Left forelimb (tissue), 1 donor: ENCODE measurements at places on chromosomes 12 and 14.

GRCh38 chr12:127455347-127456265 lies 811.4 kb upstream of the TMEM132C start:
- DNase-seq, result no peak

DNA sequence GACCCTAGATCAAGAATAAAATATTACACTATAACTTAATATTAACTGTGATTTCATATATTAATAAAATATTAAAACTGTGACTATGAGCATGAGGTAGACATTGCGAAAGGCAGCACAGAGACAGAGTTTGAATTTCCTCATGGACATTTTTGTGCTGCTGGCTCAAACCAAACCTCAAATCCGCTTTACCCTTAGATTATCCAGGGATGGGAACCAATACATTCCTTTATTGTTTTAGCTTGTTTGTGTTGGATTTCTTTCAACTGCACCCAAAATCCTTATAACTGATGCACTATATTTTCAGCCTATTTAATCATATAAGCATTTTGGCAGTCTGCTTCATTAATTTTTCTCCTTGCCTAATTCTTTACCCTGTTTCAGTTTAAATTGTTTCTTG lies 436.7 kb downstream of the ATP23 start:
- DNase-seq, result no peak

DNA sequence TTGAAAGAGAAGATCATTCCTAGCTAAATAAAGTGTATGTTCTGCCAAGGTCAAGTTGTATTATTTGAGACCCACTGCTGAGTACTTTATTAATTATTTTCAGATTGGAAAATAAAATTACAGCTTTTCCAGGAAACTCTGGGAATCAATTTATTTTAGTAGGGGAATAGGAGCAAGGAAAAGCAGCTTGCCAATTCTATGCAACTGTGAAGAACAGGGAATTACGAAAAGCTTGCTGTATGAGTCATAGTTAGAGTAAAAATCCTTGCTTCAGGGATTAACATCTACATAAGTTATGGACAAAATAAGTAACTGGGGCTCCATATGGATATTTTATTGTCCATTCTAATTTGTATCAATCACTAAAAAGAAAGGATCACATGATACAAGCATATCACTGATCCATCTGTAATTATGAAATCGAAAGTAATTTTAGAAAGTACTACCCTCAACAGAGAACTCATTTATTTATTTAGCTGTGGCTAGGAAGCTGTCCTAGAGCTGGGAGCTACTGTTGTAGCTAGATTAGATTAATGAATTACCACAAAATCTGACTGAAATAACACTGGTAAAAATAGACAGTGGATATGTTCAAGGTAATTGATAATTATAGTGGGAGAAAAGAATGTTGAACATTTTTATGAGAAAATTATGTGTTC lies 303.5 kb upstream of the NPAS3 start:
- no peak for DNase-seq

- no peak for DNase-seq
These were observed 479.4 kb upstream of the DCN start for GRCh38 chr12:91662021-91662420.

DNA sequence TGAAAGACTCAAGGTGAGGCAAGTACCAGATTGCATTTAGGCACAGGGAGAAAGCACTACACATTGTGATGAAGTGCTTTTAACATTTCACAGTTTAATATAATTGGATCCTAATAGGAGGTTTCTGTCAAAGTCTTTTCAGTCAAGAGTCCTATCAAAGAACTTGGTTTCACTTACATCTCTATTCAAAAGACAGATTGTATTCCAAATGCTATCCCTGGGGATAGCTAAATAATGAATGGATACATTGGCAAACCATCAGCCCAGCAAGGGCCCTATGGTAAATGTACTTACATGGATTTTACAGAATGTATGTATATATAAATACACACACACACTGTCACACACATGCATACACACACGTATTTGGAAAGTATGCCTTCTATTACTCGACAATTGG lies 655.5 kb upstream of the FLRT2 start:
- no peak for DNase-seq
